ENCODE measurements at places on chromosomes 6 and 20. TPM values are rescaled to one million over a fixed set of nuclear protein-coding genes. Genes with fewer than 3 reads are reported as not detected.

DNA sequence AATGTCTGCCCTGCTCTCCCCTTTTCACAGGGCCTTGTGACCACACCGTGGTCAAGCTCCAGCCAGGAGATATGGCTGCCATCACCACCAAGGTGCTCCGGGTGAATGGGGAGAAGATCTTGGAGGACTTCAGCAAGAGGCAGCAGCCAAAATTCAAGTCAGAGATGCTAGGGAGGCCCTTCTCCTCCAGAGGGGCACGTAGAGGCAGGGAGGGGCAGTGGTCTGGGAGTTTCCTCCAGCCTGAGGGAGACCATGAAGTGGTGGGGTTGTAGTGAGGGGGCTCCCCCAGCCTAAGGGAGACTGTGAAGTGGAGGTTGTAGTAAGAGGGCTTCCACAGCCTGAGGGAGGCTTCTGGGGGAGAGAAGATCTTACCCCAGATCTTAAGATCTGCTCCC lies 4.0 kb downstream of the DXO start:
- DNase-seq, result peak; percentile 33

- DNase-seq, result no peak
These were observed 28.1 kb downstream of the ULBP1 start for GRCh38 chr6:149991838-149992237.

GRCh38 chr20:6940048-6940447 lies 172.6 kb downstream of the BMP2 start:
- no peak for DNase-seq

DNA sequence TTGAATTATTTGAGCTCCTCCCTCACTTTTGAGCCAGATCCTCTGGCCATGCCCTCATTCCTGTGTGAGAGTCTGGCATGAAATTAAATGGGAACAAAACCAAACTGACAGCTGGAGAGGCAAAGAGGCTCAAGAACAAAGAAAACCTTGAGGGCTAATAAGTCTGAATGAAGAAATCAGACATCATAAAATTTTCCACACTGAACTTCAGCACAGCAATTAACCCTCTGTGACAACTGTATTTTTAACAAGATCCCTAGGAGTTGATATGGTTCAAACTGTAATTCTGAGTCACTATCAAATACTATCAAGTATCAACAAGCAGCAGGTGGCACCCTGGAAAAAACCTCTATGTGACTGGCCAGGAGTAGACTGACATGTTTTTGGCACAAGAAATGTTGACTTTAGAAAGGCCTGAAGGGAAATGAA lies 109.4 kb upstream of the EMILIN3 start:
- DNase-seq, result no peak

GRCh38 chr6:30260036-30260504 lies 46.9 kb upstream of the TRIM26 start:
- DNase-seq, result peak; percentile 62

Gene MAS1
- total RNA-seq, result not detected

- DNase-seq, result no peak
These were observed 22.1 kb downstream of the L3MBTL1 start for GRCh38 chr20:43529457-43530153.

Gene NRSN1
- total RNA-seq, result not detected

DNA sequence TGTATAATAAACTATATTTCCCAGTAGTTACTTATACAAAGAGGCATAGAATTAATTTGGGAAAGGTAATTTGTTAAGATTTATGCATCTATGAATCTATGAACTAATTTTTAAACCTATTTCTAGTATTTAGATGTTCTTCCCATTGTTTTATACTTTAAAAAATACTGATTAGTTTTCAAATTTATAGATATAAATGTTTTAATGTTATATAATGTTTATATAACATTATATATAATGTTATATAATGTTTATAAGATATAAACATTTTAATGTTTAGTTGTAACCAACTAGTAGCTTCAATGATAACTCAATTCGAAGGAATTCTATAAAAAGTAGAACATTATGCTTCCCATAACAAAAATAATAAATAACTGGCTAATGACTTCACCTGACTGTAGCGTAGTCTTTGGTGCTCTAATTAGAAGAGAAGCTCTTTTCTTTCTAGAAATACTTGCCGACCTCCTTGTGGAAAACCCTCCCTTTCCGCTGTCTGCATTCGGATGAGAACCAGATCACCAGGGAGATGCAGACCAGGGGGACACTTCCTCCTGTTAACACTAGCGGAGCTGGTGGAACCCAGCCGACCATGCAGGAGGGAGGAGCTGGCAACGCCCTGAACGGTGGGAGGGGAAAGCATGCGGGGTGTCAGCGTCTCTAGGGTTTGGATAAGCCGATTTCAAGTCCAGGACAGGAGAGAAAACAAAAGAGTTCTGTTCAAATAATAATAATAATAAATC lies 158.4 kb downstream of the OR2B2 start:
- peak; percentile 67 for DNase-seq

Gene PLG
- total RNA-seq, result 0.58 TPM

DNA sequence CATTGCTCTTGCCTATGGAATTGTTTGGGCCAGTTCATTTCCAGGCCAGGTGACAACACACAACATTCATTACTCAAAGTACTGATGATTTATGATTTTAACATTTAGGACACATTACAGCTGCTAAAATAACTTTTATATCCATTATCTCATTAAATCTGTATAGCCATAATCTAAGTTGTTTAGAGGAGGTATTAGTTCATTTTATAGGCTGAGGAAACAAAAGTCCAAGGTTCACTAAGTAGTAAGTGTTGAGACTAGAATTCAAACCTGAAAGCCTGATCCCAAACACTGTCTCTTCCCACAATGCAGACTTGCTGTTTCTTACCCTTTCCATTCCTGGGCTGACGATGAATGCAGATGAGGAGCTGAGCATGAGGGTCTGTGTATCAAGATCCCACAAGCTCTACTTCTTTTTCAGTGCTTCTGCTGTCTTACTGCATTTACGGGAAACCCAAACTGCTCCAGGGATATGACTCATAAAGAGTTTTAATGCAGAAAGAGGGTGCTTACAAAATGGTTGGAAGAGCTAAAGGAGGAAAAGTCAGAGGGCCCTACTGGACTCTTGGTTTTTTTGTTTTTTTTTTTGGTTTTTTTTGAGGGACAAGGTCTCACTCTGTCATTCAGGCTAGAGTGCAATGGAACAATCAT lies 17.9 kb downstream of the TENT5A start:
- no peak for DNase-seq

Gene STX7
- total RNA-seq, result 98.4 TPM

DNA sequence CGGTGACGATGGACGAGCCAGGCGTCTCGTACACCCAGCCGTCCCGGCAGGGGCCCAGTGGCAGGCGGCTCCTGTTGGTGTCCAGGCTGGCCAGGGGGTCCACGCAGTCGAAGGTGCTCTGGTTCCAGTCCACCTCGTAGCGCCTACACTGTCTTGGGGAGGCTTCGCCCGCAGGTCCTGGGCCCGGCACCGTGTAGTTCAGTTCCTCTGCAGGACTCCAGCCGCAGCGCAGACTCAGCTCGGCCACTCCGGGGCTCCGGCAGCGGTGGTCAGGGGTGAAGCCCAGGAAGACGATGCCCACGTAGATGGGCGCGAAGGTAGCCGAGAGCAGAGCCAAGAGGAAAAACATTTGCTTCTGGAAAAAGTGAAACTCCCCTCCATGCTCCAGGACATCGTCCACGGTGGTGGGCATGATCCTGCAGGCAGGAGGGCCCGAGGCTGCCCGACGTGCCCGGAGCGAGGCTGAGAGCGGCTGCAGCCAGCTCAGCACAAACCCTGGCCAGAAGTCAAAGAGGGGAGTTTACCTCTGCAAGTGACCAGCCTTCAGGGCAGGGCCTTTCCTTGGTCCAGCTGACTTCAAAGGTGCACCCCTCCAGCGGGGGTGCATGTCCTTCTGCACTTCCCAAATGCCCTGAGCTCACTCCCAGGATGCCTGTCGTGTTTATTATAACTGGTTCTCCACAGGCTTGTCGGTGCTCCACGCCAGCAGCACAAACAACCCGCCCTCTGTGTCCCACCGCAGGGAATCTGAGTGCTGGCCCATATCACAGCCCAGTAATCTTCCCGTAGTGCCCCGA lies at the start of gene SLC22A2:
Gene SLC22A2, minus strand, starts transcription at position 476 of the 797 bp plus-strand sequence. Its CDS starts 64 bp downstream, at position 412.
- DNase-seq, result no peak

DNA sequence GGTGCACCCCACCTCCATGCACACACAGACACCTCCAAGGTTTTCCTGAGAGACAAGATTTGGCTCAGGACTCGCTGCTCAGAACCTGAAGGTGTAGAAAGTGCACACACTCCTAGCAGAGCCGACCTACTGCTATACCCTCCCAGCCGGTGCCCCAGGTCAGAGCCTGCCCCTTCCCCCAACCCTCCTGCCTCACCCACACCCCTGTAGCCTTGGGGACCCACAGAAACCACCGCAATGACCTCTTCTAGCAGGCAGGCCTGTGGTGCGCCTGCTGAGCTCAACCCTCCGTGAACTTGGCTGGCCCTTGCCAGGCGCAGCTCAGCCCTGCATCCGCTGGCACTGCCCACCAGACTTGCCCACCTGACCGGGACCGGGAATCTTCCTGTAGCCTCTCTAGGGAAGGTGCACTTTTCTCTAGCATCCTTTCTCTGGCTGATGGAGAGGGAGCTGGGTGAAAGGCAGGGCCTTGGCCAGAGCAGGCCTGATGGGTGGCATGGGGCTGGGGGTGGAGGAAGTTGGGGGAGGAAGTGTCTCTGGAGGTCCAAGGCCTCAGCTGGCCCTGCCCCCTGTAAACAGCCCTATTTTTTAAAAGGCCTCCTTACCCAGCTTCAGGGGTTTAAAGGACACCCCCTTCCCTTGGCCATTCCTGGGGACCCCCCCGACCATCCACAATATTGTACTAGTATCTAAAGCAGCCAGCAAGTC lies 36.9 kb upstream of the SLCO4A1 start:
- no peak for DNase-seq

Gene TTLL9
- 7.1 TPM for total RNA-seq

DNA sequence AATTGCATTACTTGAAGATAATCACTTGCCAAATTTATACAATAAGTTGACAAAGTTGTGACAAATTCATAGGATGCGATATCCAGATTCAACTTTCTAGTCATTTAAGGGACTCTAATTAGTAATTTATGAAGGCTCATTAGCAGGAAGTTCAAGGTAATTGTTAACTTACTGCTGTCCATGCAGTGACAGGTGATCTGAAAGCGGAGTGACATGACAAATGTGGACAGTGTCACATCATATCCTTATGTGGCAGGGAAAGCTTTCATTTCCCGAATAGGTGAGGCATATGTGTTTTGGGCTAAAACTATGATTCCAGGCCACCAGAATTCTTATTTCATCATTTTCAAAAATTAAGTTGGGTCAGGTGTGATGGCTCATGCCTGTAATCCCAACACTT lies 115.9 kb upstream of the BMP2 start:
- no peak for DNase-seq

Gene SUMO4
- total RNA-seq, result 7.1 TPM

GRCh38 chr20:47708953-47709833 lies 76.1 kb downstream of the SULF2 start:
- DNase-seq, result no peak

GRCh38 chr6:168129292-168130167 lies 50.5 kb upstream of the FRMD1 start:
- DNase-seq, result no peak

GRCh38 chr6:885051-885590 lies 192.2 kb upstream of the EXOC2 start:
- no peak for DNase-seq

Gene BPIFB1
- 2.1 TPM for total RNA-seq

DNA sequence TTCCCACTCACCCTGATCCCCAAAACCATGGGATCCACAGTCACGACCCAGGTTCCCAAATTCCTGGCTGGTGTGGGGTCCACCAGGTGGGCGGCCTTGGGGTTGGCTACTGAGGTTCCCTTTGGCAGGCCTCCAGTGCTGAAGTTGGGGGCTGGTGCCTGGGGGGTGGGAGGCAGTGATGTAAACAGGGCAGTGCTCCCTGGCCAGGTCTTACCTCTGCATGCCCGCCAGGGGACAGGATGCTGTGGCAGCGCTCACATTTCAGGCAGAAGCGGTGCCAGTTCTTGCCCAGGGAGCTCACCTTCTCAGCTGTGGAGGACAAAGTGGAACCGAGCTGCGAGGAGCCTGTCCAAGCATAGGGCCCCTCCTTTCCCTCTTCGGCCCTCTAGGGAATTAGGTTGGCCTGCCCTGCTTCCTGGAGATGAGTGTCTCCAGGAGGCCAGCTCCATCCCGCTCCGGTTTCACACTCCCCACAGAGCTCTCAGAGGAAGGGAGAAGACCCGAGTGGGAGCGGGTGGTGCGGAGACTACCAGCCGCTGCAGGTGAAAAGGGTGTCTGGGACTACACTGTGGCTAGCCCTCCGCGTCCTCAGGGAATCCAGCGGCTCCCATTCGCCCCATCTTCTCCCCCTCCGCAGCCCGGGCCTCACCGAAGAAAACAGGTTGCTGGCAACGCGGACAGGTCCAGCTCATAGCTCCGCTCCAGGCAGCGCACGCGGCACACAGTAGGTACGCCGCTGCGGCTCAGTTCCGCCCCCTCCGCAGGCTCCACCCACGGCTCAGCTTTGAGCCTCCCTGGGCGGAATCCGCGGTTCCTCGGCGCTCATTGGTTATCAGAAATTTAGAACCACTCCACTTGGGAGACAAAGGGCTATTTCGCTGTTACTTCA lies at the start of gene CRIP3:
Gene CRIP3, minus strand, starts transcription at position 726 of the 889 bp plus-strand sequence. Its CDS starts 34 bp downstream, at position 692.
- DNase-seq, result no peak

DNA sequence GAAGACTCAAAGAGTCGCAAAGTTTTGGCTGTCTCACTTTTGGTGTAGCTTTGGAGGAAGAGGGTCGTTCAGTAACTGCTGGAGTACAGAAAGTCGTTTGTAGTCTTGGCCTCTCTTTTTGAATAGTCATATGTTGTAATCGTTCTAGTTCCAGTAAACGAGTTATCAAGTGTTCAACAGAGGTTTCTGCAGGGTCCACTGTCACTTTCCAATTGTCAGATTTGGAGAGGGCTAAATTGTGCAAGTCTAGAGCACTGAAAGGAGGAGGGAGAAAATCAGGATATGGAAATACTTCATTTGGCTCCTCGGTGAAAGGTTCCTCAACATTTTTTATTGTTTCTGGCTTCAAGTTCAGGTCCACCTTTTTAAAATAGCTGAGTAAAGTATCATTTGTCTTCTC lies 9.7 kb downstream of the FAM217A start:
- DNase-seq, result no peak

GRCh38 chr6:113160306-113161017 lies 696.7 kb upstream of the MARCKS start:
- DNase-seq, result no peak

Gene ETV7
- 6.7 TPM for total RNA-seq

- DNase-seq, result no peak
These were observed 225.6 kb upstream of the JARID2 start for GRCh38 chr6:15020119-15020770.

Gene PHACTR1
- total RNA-seq, result 7.9 TPM

Gene C6orf52
- 1.1 TPM for total RNA-seq

GRCh38 chr6:80341330-80341729 lies 234.9 kb downstream of the BCKDHB start:
- no peak for DNase-seq

GRCh38 chr6:30149858-30150550 lies 11.0 kb downstream of the TRIM10 start:
- DNase-seq, result no peak

GRCh38 chr6:121965739-121966138 lies 433.7 kb upstream of the HSF2 start:
- no peak for DNase-seq

Gene IPCEF1
- total RNA-seq, result 5.0 TPM

- no peak for DNase-seq
These were observed 17.3 kb downstream of the FOXA2 start for GRCh38 chr20:22566876-22567658.
